Activated naive CD8-positive, alpha-beta T cell treated with anti-CD3 and anti-CD28 coated beads, Interleukin-2, amount 10 ng/mL, durations not matched to agents 7 days and 5 days (primary cell): ENCODE measurements at places on chromosomes 11 and 22. TPM values are rescaled to one million over a fixed set of nuclear protein-coding genes. Genes with fewer than 3 reads are reported as not detected.

SYCE3 gene
- 0.79 TPM for total RNA-seq

- DNase-seq, result no peak
Observed at GRCh38 chr22:22091400-22091878, 108.9 kb upstream of the TOP3B start.

POU2F3 gene
- not detected for total RNA-seq

DNA sequence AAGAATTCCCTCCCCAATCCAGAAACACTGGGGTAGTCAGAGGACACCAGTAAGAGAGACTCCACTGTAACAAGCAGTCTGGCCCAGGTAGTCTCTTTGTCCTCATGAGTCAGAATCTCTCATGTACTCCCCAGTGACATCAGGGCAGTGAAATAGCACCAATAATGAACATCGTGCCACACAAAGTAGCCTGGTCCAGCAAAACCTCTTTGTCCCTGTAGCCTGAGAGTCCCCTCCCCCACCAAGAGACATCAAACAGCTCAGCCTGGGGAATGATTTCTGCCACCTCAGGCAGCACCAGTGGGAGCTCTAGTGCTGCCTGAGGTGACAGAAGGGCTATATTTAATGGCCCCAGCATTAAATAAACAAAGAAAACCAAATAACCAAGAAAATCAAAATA, 88.1 kb downstream of the SBF2 start:
- no peak for DNase-seq

RFPL2 gene
- not detected for total RNA-seq

TNNT3 gene
- total RNA-seq, result 16.7 TPM

DNA sequence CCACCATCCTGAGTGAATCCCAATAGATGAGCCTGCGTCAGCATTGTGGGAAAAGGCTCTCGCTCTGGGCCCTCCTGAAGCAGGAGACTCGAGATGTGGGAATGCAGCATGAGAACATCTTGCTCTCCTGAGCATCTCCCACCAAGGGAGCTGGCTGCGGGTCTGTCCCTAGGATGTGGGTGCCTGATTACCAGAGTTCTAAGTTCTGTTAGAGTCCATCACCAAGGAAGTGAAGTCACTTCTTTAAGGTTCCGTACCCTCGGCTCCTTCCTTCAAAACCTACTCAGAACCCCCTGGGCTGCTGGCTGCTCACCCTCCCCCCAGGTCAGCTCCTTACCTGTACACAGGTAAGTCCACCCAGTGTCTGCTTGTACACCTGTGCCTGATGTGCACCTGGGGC, 100.5 kb upstream of the IGLL5 start:
- no peak for DNase-seq

GRCh38 chr11:44258839-44259420, 51.0 kb downstream of the ALX4 start:
- no peak for DNase-seq

DNA sequence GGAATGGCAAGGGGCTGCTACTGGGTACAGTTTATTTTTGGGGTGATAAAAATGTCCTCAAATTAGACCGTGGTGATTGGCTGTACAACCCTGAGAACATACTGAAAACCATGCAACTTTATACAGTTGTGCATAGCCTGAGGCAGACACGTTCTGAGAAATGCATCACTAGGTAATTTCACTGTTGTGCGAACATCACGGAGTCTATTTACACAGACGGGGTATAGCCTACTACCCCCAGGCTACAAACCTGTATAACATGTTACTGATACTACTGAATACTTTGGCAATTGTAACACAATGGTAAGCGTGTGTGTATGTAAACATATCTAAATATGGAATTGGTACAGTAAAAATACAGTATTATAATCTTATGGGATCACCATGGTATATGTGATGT, 23.6 kb downstream of the NARS2 start:
- DNase-seq, result no peak
